Naive thymus-derived CD8-positive, alpha-beta T cell (primary cell): ENCODE measurements at places on chromosomes 1 and 21. TPM values are rescaled to one million over a fixed set of nuclear protein-coding genes. Genes with fewer than 3 reads are reported as not detected.

The BRDT gene
- not detected for total RNA-seq

- H3K4me1 ChIP-seq = peaks cover 25% of the 10 kb centered on the region
- no peaks in the 10 kb centered on the region for H3K36me3 ChIP-seq
- no peaks in the 10 kb centered on the region for H3K27me3 ChIP-seq
- no peak overlapping the region for H3K4me3 ChIP-seq
- H3K27ac ChIP-seq = no peak overlapping the region
- no peak for DNase-seq
Measured at GRCh38 chr1:26794391-26794790, 6.6 kb downstream of the PIGV start.

The CACYBP gene
- total RNA-seq = 114 TPM

- no peak for DNase-seq
- peak overlapping the region; percentile 79 for H3K4me3 ChIP-seq
- peak overlapping the region; percentile 74 for H3K27ac ChIP-seq
- H3K4me1 ChIP-seq = peaks cover 19% of the 10 kb centered on the region
- H3K27me3 ChIP-seq = no peaks in the 10 kb centered on the region
Measured at GRCh38 chr1:61743716-61744580, 1.7 kb downstream of the PATJ start.

The TEKT2 gene
- total RNA-seq = not detected

The TRABD2B gene
- not detected for total RNA-seq

- no peak overlapping the region for H3K27ac ChIP-seq
- no peaks in the 10 kb centered on the region for H3K27me3 ChIP-seq
Measured at GRCh38 chr1:189708674-189709073, 769.0 kb downstream of the BRINP3 start.

The GBP1 gene
- total RNA-seq = 45.7 TPM

DNA sequence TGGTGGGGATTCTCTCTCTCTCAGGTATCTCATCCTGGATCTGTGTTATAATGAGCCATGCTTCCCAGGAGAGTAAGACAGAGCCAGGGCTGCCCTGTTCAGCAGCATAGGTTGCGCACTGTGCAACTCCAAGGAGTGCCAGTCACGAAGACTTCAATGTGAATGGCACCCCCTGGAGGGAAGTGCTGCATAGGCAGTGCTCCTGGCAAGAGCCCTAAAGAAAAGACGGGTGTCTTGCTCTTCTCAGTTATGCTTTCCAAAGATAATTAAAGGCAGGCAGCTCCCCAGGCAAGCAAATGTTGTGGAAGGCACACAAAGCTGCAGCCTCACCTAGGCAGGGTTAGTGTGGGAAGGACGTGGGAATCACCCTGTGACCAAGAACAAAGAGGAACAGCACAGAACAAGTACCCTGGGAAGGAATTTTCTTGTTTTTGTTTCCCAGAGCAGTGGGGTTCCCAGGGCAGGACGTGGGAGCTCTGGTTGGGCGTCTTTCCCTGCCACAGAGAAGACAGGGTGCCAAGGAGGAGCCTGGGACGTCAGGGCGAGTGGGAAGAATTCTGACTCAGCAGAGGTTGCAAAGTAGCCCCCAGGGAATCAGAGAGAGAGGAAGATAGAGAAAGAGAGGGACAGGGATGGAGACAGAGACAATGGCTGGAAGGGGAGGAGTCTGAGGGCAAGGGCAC is 120.9 kb downstream of the KCNN3 start:
- H3K27me3 ChIP-seq = no peaks in the 10 kb centered on the region
- no peaks in the 10 kb centered on the region for H3K36me3 ChIP-seq
- DNase-seq = no peak
- no peak overlapping the region for H3K27ac ChIP-seq
- no peak overlapping the region for H3K4me3 ChIP-seq
- peaks cover 45% of the 10 kb centered on the region for H3K4me1 ChIP-seq

GRCh38 chr1:60102267-60103061 is 28.9 kb upstream of the C1orf87 start:
- H3K27me3 ChIP-seq = peaks cover 4% of the 10 kb centered on the region
- H3K4me1 ChIP-seq = no peaks in the 10 kb centered on the region
- no peak overlapping the region for H3K4me3 ChIP-seq
- H3K27ac ChIP-seq = no peak overlapping the region

DNA sequence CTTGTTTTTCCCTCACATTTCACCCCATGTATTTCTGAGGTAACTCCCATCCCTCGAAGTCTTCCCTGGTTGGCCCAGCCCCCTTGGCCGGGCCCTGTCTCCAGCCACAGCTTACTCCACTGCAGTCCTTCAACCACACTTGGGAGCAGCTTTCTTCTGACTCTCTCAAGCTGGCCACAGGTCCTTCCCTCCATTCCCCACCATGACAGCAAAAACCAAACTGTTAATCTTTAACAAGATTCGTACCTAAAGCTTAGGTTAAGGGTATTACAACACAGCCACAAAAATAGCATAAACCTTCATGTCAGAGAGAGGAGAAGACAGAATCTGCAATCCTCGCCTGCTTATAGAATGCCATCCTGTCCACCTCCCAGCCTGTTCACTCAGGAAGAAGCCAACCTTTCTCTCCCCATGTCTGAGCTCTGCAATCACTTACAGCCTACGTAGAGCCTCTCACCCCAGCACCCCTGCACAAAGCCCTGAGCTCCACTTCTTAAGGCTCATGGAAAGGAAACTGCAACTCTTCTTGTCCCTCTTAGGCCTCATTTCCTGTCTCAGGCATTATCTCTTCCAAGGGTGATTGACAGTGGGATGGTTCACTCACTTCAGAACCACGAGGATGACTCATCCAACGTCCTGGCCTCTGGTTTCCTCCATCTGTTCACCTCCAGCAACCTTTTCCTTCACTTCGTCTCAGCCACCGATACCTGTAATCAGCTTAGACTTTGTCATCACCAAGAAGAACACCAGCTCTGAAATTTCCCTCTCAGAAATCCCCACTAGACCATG is 72.8 kb downstream of the CD2 start:
- no peak overlapping the region for H3K27ac ChIP-seq
- no peaks in the 10 kb centered on the region for H3K27me3 ChIP-seq
- no peaks in the 10 kb centered on the region for H3K36me3 ChIP-seq

GRCh38 chr1:42960566-42961311 is 2.1 kb upstream of the SLC2A1 start:
- peaks cover 47% of the 10 kb centered on the region for H3K4me1 ChIP-seq
- H3K36me3 ChIP-seq = peaks cover 2% of the 10 kb centered on the region
- peak overlapping the region; percentile 67 for H3K27ac ChIP-seq
- no peaks in the 10 kb centered on the region for H3K27me3 ChIP-seq
- peak overlapping the region; percentile 66 for H3K4me3 ChIP-seq

The FCGR3B gene
- not detected for total RNA-seq

- no peak overlapping the region for H3K4me3 ChIP-seq
- H3K27me3 ChIP-seq = peaks cover 43% of the 10 kb centered on the region
- H3K36me3 ChIP-seq = no peaks in the 10 kb centered on the region
- no peak for DNase-seq
Measured at GRCh38 chr1:33640114-33640660, 167.7 kb downstream of the ZSCAN20 start.

- H3K36me3 ChIP-seq = no peaks in the 10 kb centered on the region
- no peak overlapping the region for H3K4me3 ChIP-seq
- no peaks in the 10 kb centered on the region for H3K27me3 ChIP-seq
- no peak for DNase-seq
- H3K27ac ChIP-seq = peak overlapping the region; percentile 74
- H3K4me1 ChIP-seq = peaks cover 67% of the 10 kb centered on the region
Measured at GRCh38 chr1:198187973-198188588, 31.3 kb downstream of the NEK7 start.

GRCh38 chr1:58441699-58442098 is 104.8 kb downstream of the OMA1 start:
- H3K4me3 ChIP-seq = no peak overlapping the region
- H3K27ac ChIP-seq = no peak overlapping the region
- H3K4me1 ChIP-seq = no peaks in the 10 kb centered on the region
- DNase-seq = no peak

The CYP4B1 gene
- not detected for total RNA-seq

GRCh38 chr21:26070121-26070520 is 100.4 kb downstream of the APP start:
- peak overlapping the region; percentile 77 for H3K4me3 ChIP-seq
- H3K36me3 ChIP-seq = no peaks in the 10 kb centered on the region
- peaks cover 42% of the 10 kb centered on the region for H3K4me1 ChIP-seq
- DNase-seq = no peak
- peak overlapping the region; percentile 91 for H3K27ac ChIP-seq

The GALE gene
- 8.7 TPM for total RNA-seq

GRCh38 chr1:176694713-176695112 is 231.7 kb downstream of the PAPPA2 start:
- H3K36me3 ChIP-seq = no peaks in the 10 kb centered on the region
- peaks cover 17% of the 10 kb centered on the region for H3K27me3 ChIP-seq
- no peak overlapping the region for H3K27ac ChIP-seq
- no peak for DNase-seq

The HSD3B2 gene
- not detected for total RNA-seq

DNA sequence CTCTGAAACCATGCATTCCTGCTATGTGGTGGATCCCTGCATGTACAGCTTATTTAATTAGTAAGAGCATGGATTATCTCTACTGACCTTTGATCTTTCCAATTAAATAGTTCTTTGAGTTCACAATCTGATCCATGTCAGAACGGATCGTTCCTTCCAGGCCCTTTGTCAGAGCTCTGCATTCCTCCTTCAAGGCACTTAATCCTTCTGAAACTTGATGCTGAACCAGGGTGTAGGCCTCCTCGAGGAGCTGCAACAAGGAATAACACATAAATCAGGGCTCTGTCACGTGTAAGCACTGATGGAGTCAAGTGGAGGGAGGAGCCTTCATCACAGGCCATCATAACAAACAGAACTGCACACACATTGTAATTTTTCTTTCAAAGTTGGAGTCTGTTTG is 68.4 kb upstream of the EDEM3 start:
- no peak overlapping the region for H3K27ac ChIP-seq
- H3K36me3 ChIP-seq = no peaks in the 10 kb centered on the region
- peaks cover 2% of the 10 kb centered on the region for H3K4me1 ChIP-seq
- no peaks in the 10 kb centered on the region for H3K27me3 ChIP-seq
- no peak overlapping the region for H3K4me3 ChIP-seq

- H3K4me3 ChIP-seq = no peak overlapping the region
- H3K4me1 ChIP-seq = no peaks in the 10 kb centered on the region
- H3K36me3 ChIP-seq = no peaks in the 10 kb centered on the region
- peaks cover 9% of the 10 kb centered on the region for H3K27me3 ChIP-seq
- no peak overlapping the region for H3K27ac ChIP-seq
Measured at GRCh38 chr1:11487196-11487751, 8.3 kb downstream of the DISP3 start.

DNA sequence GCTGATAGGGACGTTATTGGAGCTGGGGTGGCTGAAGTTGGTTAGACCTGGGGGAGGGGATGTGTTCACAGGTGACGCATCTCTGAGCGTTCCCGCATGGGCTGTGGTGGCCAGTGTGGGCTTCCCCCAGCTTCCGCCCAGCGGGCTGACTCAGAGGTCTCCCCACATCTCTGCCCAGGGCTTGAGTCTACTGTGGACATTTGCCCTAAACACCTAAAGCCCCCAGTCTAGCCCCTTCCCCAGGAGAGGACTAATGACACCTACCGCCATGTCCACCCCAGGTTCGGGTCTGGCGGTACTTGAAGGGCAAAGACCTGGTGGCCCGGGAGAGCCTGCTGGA is 2.0 kb downstream of the AGRN start:
- H3K4me3 ChIP-seq = no peak overlapping the region
- no peaks in the 10 kb centered on the region for H3K27me3 ChIP-seq
- no peak for DNase-seq
- H3K4me1 ChIP-seq = peaks cover 17% of the 10 kb centered on the region

- no peaks in the 10 kb centered on the region for H3K4me1 ChIP-seq
- H3K36me3 ChIP-seq = no peaks in the 10 kb centered on the region
- peaks cover 7% of the 10 kb centered on the region for H3K27me3 ChIP-seq
- H3K27ac ChIP-seq = no peak overlapping the region
- DNase-seq = no peak
- H3K4me3 ChIP-seq = no peak overlapping the region
Measured at GRCh38 chr1:168921629-168922028, 184.9 kb upstream of the ATP1B1 start.

GRCh38 chr21:44795342-44795741 is 6.3 kb downstream of the UBE2G2 start:
- no peak overlapping the region for H3K27ac ChIP-seq
- H3K4me1 ChIP-seq = peaks cover 28% of the 10 kb centered on the region
- H3K36me3 ChIP-seq = peaks cover 63% of the 10 kb centered on the region
- no peak overlapping the region for H3K4me3 ChIP-seq
- H3K27me3 ChIP-seq = no peaks in the 10 kb centered on the region

DNA sequence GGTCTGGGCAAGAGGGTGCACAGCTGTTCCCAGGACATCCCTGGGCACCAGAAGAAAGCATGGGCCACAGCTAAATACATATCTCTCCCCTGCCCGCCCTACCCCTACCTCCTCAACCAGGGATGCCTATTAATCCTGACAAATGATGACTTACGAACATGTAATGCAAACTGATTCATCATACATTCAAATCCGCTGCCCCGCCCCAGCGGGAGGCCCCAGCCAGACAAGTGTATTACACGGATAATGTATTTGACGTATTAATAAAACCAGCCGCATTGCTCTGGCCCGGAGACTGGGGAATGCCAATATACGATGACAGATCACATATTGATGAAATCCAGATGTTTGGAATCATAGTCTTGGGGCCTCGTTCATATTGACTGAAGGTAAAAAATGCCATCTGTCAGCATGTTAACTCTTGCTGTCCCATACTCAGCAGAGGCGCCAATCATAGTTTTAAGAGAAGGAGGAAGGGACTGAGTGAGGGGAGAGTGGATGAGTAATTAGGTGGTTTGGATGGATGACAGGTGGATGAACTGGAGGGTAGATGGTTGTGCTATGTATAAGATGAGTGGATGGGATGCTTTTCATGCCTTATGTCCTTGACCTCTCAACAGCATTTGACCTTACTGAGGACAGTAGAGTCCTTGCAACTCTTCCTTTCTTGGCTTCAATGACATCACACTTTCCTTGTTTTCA is 68.2 kb downstream of the TMEM53 start:
- no peaks in the 10 kb centered on the region for H3K36me3 ChIP-seq
- no peak overlapping the region for H3K4me3 ChIP-seq
- H3K4me1 ChIP-seq = no peaks in the 10 kb centered on the region

The COL11A1 gene
- not detected for total RNA-seq

GRCh38 chr1:183896466-183897048 is 91.6 kb downstream of the RGL1 start:
- peak overlapping the region; percentile 14 for H3K27ac ChIP-seq
- peaks cover 18% of the 10 kb centered on the region for H3K4me1 ChIP-seq
- peaks cover 4% of the 10 kb centered on the region for H3K36me3 ChIP-seq

GRCh38 chr1:25727088-25727487 is 72.9 kb upstream of the SELENON start:
- no peaks in the 10 kb centered on the region for H3K27me3 ChIP-seq
- peak overlapping the region; percentile 53 for H3K27ac ChIP-seq
- H3K4me1 ChIP-seq = peaks cover 94% of the 10 kb centered on the region
- no peak for DNase-seq
- no peak overlapping the region for H3K4me3 ChIP-seq
- no peaks in the 10 kb centered on the region for H3K36me3 ChIP-seq

DNA sequence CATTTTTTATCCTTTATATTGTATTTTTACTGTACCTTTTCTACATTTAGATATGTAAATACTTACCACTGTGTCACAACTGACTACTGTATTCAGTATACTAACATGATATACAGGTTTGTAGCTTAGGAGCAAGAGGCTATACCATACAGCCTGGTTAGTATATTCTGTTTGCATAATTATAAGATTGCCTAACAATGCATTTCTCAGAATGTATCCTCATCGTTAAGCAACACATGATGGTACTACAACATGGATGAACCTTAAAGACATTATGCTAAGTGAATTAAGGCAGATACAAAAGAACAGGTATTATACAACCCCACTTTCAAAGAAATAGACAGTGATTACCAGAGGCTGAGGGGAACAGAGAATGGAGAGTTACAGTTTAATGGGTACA is 62.7 kb downstream of the RUSC1 start:
- H3K4me1 ChIP-seq = peaks cover 4% of the 10 kb centered on the region
- peaks cover 72% of the 10 kb centered on the region for H3K36me3 ChIP-seq
- no peak overlapping the region for H3K27ac ChIP-seq
- H3K27me3 ChIP-seq = no peaks in the 10 kb centered on the region
- no peak for DNase-seq

The OR2G6 gene
- total RNA-seq = not detected
